Stomach (tissue), 19 donors: ENCODE measurements at places on chromosomes 12 and 14.

DNA sequence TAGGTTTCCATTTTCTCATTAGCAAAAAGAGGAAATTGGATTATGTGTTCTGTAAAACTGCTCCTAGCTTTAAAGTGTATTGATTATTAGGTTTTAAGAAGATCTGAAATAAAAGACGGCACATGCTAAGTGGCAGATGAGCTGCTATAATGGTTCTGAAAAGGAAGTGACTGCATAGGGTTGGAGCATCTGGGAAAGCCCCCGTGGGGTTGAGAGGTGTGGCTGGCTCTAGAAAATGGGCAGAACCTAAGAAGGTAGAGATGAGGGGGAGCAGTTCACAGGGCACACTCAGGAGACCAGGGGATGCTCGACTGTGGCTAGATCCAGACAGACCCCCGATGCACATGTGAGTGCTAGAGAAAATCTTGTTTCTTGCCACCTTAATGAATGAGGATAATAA, 1.9 kb downstream of the IFNG-AS1 start:
- DNase-seq = peak; percentile 12

GRCh38 chr12:77045183-77045582, 20.2 kb downstream of the E2F7 start:
- DNase-seq = no peak

DNA sequence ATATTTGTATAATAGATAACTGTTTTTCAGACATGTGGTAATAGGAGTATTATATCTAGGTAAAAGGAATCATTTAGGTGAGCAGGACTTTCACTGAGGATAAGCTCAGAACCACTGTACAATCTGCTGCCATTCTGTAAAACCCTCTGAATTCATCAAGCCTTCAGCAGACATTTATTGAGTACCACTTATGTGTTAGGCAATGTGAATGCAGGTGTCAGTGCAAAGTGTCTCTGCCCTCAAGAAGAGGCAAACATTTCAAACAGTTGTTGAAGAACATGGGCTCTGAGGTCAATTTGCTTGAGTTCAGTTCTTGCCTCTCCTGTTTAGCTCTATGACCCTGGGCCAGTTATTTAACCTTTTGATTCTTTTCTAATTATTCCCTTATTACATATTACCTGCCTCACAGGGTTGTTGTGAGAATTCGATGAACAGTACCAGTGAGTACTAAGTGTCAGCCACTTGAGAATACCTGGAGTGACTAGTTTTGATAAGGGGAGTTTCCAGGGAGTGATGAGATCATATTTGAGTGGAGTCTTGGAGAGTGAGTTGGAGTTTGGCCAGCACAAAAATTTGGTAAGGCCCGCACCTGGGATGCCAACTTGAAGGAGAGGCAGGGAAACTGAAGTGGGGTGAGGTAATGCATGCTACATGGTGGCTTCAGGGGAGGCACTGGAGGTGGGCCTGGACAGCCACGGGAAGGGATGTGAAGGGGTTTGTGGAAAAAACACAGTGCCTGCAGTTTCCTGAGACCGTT, 33.7 kb downstream of the RASSF8 start:
- no peak for DNase-seq

- no peak for DNase-seq
Observed at GRCh38 chr12:79275631-79276030, 411.1 kb downstream of the SYT1 start.

- peak; percentile 82 for DNase-seq
Observed at GRCh38 chr12:43882578-43883178, 46.8 kb downstream of the TMEM117 start.
